Gastrocnemius medialis (tissue), 4 donors: ENCODE measurements at places on chromosomes 5 and 9.

- no peak for DNase-seq
These were observed 5.8 kb downstream of the DCANP1 start for GRCh38 chr5:135441350-135441831.

- DNase-seq, result no peak
These were observed 12.3 kb upstream of the CAST start for GRCh38 chr5:96649681-96650540.

DNA sequence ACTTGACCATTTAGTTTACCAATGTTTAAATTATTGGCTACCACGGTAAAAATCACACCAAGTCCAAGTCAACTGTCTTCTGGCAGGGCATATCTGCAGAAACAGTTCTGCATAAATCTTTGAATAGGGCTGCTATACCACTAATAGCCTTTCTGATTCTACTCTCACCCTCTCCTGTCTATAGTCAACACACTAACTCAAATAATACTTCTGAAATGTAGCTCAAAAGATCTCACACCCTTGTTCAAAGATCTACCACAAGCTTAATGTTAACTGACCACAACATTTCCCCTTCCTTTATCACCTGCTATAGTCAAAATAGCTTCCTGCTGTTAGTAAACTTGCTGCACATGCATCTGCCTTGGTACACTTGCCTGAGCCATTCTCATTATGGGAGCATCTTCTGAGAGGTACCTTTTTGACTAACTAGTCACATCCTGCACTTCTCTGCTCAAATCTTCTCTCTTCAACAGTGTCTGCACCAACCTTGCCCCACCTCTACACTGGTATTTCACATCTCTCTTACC, 319.4 kb downstream of the CDH10 start:
- no peak for DNase-seq

- DNase-seq, result no peak
These were observed 218.6 kb downstream of the ESM1 start for GRCh38 chr5:54766748-54767147.

DNA sequence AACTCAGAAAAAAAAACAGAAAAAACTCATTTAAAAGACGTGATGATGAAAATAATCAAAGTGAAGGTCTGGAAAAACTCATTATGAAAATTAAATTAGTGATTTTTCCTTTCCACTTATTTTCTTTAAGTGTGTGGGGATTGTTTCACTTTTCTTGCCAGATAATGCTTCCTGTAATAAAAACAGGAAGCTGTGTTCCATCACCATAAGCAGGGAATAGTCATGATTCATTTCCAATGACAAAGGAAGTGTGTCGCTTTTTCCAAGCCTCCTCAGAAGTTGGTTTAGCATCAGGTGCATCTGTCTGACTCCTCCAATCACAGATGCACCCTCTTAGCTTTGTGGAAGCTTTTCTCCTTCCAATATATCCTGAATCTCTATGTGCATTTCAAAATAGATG, 2068.7 kb downstream of the MAT2B start:
- DNase-seq, result no peak

GRCh38 chr5:86735370-86735769, 117.6 kb downstream of the COX7C start:
- DNase-seq, result no peak

DNA sequence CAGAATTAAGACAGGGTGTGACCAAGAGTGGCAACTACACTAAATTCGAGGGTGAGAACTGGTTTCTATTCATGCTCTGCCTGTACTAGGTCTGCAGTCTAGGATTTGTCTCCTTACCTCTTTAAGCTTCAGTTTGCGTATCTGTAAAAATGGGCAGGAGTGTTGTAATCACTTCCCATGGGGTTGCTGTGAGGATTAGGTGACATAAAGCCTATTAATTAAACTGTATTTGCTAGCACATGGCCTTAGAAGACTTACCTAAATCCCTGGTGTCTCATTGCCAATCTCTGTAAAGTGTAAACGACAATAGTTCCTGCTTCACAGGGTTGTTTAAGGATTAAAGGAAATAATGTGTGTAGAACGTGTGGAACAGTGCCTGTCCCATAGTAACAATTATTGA, 193.6 kb downstream of the DRD1 start:
- DNase-seq, result no peak

GRCh38 chr9:126389992-126390391, 63.4 kb downstream of the MVB12B start:
- no peak for DNase-seq

DNA sequence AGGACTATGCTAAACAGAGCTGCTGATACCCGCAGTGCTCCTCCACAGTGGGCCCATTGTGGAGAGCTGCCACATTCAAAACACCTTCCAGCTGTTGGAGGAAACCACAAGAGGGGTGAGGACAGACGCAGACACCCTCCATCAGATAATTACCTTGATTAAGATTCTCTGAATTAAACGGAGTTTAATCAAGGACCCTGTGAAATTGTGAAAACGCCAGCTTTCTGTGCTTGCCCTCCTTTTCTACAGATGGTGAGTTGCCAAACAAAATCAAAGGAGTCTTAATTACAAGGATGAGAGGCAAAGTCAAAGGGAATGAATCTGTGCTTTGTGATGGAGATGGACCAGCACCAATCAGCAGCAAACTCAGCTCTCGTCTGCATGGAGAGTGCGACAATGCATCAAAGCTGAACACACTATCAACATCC, 596.1 kb downstream of the ELAVL2 start:
- no peak for DNase-seq

- no peak for DNase-seq
These were observed 153.3 kb downstream of the ESM1 start for GRCh38 chr5:54832045-54832444.

- DNase-seq, result no peak
These were observed 656.5 kb downstream of the TLE1 start for GRCh38 chr9:81032831-81033230.

GRCh38 chr5:116709082-116709481, 134.5 kb upstream of the SEMA6A start:
- no peak for DNase-seq

DNA sequence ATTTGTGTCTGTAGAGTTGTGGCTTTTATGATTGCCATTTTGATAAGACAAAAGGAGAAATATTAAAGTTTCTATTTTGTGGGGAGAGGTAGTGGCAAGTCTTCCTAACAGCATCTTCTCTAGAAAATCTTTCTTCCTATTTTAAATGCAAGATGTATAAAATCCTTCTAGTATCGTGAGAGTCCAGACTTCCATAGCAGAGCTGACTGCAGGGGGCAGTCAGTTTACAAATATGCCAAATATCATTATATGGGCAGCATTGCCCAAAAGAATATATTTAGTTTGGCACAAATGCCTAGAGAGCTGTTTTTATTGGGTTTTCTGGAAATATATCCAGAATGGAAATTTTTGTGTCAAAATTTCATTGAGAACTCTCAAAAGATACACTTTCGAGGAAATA, 82.1 kb upstream of the ALDH1A1 start:
- DNase-seq, result no peak
